ENCODE measurements at places on chromosomes 2 and 18.

DNA sequence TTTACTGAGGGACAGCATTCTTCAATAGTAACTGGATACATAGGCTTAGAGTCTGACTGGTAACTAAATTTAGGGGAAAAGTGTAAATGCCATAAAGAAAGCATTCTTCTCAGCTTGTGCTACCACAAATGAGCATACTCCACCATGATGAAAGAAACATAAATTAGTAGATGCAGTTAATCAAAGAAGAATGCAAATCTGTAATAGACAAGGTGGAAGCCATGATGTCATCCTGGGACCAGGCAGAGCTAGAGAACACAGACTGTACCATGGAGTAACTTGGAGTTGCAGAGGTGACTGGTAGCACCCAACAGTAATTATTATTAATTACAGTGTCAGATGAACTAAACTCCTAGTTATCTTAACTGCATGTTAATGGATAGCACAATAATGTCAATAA lies 51.7 kb downstream of the RBKS start:
- DNase-seq, result peak; percentile 13

DNA sequence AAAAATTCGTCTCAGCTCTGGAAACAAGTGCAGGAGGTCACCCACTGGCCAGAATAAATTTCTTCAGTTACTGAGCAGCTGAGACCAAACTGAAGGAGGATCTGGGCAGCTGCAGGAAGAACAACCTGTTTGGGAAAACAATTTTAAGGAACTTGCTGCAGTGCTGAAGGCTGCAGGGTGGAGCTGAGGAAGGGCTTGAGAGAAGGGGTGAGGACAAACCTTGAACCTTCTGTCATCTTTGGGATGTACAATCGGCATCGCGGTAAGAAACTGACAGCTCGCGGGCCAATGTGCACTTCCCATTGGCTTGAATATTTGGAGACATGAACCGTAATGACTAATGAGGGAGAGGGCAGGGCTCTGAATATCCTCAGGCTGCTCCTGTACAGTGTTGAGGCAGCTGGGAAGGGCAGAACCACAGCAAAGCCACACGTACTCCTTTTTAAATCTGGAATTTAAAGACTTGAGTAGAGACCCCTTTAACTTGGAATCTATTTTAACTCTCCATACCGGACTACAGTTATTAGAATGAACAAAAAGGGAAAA lies 90.3 kb downstream of the TACR1 start:
- DNase-seq, result no peak

- DNase-seq, result peak; percentile 77
Observed at GRCh38 chr2:235500761-235501672, 7.2 kb downstream of the AGAP1 start.

DNA sequence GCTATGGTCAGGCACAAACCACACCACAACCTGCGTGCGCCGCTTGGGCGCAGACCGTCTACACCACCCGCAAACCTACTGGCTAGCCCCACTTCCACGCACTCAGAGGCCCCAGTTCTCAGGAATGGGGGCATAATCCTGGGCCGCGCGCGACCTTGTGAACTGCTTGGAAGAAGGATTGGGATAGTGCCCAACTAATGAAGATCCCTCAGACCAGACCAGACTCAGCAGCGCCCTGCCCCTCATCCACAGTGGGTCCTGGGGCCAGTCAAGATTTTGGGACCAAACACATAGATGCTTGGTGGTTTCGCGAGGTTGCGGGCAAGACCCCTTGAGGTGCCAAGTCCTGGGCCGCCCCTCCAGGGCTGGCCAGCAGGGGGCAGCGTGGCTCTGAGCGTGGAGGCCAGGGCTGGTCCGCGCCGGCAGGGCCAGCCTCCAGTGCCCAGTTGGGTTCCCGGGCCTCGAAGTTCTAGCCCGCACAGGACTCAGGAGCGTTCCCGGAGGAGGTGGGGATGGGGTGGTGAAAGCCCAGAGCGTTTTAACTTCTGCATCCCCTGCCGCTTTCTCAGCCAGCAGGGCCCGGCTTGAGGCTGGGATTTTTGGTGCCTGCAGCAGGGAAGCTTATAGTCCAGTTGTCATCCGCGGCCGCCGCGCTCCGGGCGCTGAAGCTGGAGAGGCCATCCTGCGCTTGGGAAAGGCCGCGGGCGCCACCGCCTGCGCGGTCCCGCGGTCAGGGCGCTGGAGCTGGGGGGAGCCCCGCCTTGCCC lies 8.3 kb downstream of the OSR1 start:
- no peak for DNase-seq

- DNase-seq, result no peak
Observed at GRCh38 chr18:62453864-62454263, 69.0 kb upstream of the ZCCHC2 start.

DNA sequence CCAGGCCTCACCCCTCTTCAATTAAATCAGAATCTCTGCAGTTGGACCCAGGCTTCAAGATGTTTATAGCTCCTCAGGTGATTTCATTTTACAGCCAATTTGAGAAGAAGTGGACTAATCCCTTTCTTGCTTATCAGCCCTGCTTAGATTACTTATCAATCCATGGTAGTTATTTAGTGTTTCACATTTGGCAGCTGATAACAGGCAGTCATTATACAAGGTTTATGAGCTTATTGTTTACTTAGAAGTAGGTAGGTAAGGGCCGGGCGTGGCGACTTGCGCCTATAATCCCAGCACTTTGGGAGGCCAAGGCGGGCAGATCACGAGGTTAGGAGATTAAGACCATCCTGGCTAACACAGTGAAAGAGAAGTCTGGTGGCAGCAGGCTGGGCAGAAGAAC lies 237.5 kb downstream of the CTNNA2 start:
- no peak for DNase-seq

GRCh38 chr2:39494784-39495251 lies 57.7 kb upstream of the MAP4K3 start:
- peak; percentile 97 for DNase-seq

- no peak for DNase-seq
Observed at GRCh38 chr2:144999936-145000335, 480.0 kb upstream of the ZEB2 start.

- no peak for DNase-seq
Observed at GRCh38 chr2:46564811-46565241, 85.5 kb downstream of the TMEM247 start.

DNA sequence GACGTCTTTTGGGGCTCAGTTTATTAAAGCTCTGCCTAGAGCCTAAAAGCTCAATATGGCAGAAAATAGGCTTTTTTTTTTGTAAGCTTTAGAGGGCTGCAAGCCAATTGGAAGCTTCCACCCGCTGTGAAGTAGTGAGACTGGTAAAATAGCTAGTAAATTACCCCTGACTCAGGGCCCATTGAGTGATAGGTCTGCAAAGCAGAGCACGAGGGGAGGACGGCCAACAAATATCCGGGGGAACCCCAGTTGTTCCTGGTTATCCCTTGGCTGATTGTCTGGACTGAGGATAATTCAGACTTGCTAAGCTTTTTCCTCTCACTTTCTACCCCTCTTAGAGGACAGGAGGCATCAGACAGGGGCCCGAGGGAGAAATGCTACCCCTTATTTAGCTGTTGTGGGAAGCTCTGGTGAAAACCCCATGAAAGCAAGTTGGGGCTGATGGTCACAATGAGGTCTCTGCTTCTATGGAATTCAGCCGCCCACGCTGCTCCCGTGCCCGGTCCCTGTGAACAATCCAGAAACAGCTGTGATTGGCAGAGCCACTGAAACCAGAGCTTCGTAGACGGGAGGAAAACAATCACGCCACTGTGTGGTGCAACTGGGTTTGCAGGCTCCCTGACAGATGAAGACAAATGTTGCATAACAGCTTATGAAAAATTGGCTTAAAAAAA lies 141.9 kb upstream of the LGALSL start:
- DNase-seq, result peak; percentile 93

DNA sequence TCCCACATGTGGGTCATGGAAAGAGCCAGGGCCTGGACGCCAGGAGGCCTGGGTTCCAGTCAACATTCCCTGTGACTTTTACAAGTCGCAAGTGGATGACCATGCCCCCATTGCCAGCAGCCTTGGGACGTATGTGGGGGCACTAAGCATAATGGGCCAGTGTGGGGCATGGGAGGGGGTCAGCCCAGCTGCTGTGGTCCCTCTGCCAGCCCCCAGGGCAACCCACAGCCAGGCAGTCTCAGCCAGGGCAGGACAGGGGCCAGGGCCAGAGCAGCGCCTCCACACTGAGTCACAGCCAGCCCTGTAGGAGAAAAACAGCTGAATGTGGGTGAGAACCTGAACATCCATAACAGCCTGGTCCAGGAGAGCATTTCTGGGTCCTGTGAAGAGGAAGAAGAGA lies 173.2 kb downstream of the GFPT1 start:
- DNase-seq, result peak; percentile 54

DNA sequence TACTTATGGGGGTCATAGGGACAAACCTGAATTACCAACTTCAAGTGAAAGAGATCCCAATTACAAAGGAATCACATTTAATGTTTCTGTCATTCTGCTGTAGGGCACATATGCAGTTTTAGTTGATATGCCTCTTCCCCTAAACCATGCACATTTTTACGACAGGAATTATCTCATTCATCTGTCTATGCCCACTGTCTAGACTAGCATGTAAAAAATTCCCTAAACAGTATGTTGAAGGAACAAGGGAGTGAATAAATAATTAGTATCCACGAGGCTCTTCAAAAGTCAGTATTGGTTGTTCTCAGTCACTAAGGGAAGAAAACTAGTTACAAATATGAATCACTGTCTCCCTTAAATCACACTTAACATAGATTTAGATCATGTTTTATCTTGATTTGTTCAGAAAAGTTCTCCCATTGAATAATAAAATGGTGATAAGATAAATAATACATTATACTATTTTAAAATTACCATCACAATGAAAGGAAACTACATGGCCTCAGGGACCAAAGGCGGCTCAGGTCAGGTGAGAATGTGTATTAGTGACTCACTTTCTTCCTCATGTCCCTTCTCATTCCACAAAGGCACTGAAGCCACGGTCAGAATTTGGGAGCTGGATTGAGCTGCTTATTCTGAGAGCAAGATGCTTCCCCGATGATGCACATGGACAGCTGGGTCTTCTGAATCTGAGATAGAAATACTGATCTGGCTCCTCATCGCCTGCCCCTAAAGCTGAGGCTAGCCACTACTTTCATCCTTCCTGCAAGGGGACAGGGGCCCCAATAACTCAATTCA lies 29.1 kb downstream of the DYM start:
- no peak for DNase-seq

DNA sequence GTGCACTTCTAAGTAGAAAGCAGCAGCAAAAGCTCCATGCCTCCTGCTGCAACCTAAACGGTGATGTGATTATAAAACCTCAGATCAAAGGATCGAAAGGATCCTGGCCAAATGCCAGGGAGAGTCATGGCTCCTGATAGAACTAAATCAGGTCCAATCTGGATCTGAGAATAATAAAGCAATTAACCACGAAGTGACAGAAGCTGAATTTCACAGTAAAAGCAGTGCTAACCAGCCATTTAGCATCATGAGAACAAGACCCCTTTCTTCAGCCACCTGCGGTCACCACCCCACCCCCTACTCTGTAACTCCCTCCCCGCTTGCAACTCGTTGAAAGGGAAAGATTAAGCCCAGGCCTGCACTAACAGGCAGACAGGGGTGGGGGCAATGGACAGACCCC lies 748.7 kb downstream of the BCL11A start:
- DNase-seq, result no peak

- no peak for DNase-seq
Observed at GRCh38 chr2:238203973-238204683, 633 bp upstream of the ILKAP start.

DNA sequence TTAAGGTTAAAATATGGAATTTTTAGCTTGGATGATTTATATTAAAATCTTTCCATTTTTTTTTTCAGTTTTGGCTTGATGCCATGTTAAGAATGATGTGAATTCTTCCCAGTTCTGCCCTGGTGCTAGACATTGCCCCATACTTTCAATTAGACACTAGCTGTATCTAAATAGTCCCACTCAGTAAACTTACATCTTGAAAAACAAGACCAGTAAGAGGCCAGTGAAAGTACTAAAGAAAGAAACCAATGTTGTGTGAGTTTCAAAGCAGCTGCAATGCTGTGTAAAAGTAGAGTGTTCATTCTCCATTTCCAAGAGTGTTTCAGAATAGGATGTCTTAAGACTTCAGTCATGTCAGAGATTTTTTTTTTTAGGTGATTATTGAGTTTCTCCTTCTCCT lies 40.0 kb upstream of the CYBRD1 start:
- DNase-seq, result no peak

GRCh38 chr2:27735263-27735904 lies 36.1 kb upstream of the MRPL33 start:
- peak; percentile 73 for DNase-seq

DNA sequence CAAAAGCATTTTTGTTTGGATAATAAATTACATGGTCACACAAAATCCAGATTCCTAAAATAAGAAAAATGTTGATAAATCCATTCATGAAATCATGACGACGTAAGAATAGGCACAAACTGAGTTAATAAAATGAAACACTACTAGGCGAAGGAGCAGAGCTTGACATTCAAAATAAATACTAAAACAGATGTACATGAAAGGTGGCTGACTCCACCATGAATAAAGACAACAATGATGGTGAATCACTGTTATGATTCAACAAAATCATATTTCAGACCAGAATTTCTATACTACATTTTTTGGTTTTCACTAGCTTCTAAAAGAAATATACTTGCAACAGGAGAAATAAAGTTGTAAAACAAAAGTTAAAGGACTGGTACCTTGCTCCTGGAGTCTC lies 122.0 kb upstream of the RNU4ATAC start:
- DNase-seq, result peak; percentile 21

DNA sequence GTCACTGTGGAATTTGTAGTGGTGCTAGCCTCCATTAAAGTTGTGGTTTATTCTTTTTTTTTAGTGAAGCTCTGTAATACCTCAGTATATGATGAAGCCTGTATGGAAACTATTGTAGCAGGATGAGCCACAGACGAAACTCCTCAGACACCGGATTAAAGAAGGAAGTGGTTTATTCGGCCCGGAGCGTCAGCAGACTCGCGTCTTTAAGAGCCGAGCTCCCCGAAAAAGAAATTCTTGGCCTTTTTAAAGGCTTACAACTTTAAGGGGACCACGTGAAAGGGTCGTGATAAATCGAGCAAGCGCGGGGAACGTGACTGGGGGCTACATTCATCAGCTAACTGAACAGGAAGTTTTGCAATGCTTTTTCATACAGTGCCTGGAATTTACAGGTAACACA lies 8.1 kb upstream of the CCL20 start:
- no peak for DNase-seq

DNA sequence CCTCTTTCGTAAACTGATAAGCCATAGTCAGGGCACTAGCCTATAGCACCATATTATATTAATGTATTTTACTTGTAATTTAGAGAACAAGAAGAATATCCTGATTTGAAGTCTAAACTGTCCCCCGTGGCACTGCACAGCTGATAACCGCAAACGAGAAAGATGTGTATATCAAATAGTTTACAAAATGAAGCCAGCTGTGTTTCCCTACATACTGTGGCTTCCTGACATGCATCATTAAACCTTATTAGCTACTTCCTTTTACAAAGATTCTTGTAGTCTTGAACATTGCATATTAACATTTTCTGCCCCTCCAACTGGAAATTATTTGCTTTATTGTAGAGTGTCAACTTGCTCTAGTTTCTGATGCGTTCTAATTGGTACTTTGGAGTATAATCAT lies 153.5 kb upstream of the NFATC1 start:
- DNase-seq, result no peak

DNA sequence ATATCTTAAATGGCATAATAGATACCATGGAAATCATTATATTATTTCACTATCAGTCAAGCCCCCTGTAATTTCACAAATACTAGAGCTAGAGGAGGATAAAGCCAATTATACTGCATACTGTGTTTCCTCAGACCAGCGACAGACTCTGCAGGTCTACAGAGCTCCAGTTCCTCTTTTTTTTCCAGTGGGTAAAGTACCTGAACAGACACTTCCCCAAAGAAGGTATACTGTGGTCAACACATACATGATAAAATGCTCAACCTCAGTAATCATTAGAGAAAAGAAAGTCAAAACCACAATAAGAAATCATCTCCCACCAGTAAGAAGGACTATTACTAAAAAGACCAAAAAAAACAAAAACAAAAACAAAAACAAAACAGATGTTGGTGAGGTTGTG lies 44.6 kb downstream of the SCN7A start:
- no peak for DNase-seq

All from foreskin fibroblast (primary cell).